HTR-8/SVneo (cell line): ENCODE measurements at places on chromosomes 7 and 10.

- DNase-seq, result no peak
Observed at GRCh38 chr10:103499881-103500280, 6.4 kb downstream of the NEURL1 start.

GRCh38 chr7:120436487-120437060 lies 163.6 kb downstream of the KCND2 start:
- DNase-seq, result no peak

DNA sequence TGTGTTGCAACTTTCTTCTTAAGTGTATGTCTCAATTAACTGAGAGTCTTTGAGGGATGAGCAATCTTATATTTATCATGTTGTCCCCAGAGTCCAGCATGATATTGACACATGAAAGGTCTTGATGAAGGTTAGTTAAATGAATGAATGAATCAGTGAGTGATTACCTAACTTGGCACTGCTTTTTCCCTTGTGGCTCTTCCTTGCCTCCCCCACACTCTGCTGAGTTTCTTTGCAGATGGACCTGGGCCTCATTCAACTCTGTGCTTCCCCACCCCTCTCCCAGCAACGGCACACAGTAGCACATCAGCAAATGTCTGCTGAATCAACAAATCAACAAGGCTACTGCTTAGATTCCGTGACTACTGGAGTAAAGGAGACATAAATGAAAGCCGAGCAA lies 235.1 kb upstream of the CXCL12 start:
- no peak for DNase-seq

GRCh38 chr7:86248977-86249376 lies 394.7 kb upstream of the GRM3 start:
- DNase-seq, result no peak

- DNase-seq, result no peak
Observed at GRCh38 chr7:41107938-41108448, 594.9 kb downstream of the INHBA start.

- DNase-seq, result no peak
Observed at GRCh38 chr10:6274484-6274883, 71.8 kb downstream of the PFKFB3 start.

DNA sequence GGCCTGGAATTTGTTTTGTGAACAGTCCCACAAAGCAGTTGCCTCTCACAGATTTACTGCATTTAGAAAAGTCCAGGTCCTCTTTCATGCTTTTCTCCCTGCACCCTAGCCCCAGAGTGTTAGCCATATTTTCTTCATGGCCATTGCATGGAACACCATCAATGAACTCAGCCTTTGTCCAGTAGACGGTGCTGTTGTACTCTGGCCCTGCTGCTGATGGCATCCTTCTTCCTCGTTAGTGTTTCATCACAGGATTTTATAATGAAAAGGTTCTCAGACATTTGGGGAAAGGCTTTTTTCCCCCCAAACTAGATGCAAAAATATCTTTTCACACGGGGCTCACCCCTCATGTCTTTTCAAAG lies 93.0 kb upstream of the SLC25A13 start:
- DNase-seq, result no peak

GRCh38 chr10:37865957-37866803 lies 8.8 kb upstream of the ZNF248 start:
- no peak for DNase-seq

DNA sequence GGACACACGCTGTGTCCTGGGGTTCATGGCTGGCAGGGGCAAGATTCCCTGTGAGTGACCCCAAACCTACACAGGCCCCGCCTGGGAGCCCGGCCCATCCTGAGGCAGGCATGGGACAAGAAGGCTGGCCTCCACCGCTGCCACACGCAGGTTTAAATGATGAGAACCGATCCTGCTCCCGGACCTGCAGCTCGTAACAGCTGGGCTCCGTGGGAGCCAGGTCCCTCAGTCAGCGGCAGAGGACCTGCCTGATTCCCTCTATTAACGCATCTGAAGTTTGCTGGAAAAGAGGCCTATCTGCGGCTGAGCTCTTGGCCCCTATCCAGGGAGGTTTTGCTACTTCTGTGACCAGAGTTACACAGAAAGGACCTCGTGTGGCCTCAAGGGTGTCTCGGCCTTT lies 112.3 kb downstream of the VIPR2 start:
- DNase-seq, result no peak

DNA sequence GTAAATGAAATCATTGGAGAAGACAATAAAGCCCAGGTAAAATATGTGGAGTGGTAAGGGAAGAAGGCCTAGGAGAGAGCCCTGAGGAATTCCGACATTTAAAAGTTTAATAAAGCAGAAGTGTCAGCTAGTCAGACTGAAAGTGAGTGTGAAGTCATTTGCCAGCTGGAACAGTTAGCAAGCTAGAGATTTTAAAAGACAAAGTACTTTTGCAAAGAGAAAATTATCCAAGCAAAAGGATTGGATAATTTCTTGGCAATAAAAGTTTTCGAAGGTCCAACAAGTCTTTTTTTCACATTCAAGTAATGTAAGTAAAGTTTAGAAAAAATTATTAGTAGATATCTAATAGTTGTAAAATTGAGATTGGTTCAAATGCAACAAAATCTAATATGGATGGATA lies 27.1 kb upstream of the SEMA3C start:
- DNase-seq, result no peak

DNA sequence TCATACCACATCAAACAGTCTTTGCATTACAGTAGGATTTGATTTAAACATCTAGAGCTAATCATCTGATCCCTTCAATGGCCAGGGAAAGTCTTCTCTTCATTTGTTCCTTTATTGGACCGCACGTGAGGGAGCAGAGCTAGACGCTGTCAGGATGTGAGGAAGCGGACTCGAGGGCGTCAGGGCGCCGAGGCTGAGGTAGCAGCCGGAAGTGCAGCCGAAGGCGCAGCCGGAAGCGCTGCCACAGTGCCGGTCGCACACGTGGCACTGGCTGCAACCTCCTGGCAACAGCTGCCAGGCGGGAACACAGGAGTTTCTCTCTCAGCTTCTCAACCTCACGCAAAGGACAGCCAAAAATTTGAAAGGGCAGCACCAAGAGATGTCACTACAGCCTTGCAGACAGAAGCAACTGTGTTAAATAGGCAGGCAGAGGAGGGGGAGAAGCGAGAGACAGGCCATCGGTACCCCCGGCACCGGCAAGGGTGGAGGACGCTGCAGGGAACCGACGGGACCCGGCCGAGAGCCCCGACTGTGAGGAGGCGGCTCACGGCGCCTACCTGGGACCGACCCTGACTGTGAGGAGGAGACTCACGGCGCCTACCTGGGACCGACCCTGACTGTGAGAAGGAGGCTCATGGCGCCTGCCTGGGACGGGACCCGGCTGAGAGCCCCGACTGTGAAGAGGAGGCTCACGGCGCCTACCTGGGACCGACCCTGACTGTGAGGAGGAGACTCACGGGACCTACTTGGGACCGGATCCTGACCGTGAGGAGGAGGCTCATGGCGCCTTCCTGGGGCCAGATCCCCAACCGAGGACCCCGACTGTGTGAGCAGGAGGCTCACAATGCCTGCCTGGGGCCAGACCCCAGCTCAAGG lies 32.3 kb downstream of the VIPR2 start:
- no peak for DNase-seq

- no peak for DNase-seq
Observed at GRCh38 chr7:113414401-113415035, 296.2 kb upstream of the SMIM30 start.

DNA sequence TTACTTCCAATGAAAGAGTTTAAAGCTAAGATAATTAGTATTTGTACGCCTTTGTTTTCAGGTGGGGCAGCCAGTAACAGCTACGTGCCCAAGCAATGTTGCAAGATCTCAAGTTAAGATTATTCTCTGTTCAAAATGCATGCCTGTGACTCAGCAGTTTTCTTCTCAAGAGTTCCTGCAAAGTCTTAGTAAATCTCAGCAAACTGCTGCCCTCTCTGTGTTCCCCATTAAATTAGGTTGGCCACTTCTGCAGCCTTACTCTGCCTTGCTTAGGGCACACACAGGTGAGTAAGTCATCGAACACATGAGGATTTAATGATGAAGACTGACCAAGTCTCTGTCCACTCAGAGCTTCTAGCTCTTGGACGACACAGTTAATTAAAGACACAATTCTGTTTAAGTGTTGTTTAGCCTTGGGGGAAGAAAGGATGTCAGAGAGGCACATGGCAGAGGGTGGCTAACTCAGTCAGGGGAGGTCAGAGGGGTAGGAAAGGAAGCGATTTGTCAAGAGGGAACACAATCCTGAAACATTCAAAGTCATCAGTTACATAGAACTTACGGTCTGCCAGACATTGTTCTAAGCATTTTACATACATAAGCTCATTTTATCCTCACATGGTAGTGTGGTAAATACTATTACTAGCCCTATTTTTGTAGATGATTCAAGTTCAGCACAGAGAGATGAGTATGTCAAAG lies 20.2 kb upstream of the SLC35G1 start:
- DNase-seq, result no peak

GRCh38 chr7:28328822-28329660 lies 83.3 kb upstream of the CREB5 start:
- DNase-seq, result no peak

- DNase-seq, result no peak
Observed at GRCh38 chr7:545470-545869, 25.8 kb upstream of the PDGFA start.

- no peak for DNase-seq
Observed at GRCh38 chr10:31041011-31041410, 9.3 kb upstream of the ZNF438 start.

DNA sequence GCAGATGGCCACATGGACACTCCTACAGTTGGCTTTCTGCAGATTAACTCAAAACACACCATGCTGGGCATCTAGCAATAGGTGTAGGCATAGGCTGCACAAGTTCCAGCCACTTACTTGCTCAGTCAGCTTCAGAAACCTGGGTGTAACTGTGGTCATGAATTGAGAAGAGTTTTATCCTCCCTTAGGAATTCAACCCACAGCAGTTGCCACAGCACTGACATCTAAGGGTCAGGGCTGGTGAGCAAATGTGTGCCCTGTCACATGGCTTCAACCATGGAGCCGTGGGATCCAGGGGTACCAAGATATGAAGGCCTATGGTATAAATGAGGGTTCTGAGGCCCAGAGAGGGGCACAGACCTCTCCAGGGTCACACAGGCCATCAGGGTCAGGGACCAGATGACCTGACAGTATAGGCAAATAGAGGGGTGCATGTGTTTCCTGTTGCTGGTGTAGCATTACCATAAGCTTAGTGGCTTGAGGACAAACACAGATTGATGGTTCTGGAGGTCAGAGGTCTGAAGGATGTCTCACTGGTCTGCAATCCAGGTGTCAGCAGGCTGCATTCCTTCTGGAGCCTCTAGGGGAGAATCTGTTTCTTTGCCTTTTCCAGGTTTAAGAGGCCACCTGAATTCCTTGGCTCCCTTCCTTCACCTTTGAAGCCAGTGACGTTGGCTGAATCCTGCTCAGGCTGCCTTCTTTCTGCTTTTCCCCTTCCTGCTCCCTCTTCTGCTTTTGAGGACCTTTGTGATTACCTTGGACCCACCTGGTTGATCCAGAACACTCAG lies 24.1 kb downstream of the MINDY4 start:
- no peak for DNase-seq

- no peak for DNase-seq
Observed at GRCh38 chr7:100153708-100154535, 4.6 kb downstream of the TRAPPC14 start.

DNA sequence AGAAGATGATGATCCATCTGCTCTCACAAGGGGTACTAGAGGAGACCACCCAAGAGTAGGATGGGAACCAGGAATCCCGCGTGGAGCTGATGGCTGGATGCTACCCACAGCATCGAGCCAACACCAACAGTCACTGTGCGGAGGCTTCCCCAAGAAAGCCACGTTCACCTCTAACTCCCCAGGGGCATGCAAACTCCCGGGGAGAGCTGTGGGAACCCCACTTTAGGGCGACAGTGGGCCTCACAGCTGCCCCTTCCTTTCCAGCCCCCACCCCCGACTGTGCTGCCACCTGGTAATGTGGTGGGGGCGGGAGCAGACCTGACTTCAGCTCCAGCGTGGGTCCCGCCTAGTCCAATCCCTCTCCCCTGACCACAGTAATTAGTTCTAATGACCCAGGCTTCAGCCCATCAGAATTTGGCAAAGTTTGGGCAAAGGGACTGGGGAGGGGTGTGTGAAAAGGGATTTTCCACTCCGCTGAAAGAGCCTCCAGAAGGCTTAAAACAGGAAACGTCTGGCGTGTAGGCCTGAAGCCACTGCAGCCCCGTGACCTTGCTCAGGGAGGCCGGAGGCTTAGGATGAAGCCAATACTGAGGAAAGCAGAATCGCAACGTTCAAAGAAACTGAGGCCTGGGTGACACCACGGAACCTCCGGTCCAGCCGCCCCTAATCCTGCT lies 20.3 kb downstream of the ASB13 start:
- DNase-seq, result no peak

- DNase-seq, result no peak
Observed at GRCh38 chr10:30398788-30399187, 35.2 kb upstream of the MAP3K8 start.

DNA sequence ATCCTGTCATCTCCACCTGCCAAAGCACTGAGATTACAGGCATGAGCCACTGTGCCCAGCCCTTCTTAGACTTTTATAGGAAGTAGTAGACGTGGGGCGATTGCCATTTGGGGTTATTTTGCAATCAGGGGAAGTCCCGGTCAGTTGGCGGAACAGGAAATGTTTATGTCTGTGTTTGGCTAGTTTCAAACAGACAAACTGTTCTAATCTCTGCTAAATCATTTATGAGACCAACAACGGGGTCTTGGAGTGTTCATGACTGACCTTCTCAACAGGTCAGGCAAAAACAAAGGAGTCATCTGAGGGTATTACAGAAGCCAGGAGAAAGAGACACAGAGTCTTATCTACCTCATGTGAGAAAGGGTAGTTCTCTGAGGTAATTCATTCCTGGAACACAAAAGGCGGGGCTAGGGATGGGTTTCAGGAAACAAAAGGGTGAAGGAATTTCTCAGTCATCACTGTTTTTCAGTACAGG lies 6.6 kb upstream of the TPK1 start:
- no peak for DNase-seq

- no peak for DNase-seq
Observed at GRCh38 chr10:13696071-13696470, 109.3 kb downstream of the PRPF18 start.

DNA sequence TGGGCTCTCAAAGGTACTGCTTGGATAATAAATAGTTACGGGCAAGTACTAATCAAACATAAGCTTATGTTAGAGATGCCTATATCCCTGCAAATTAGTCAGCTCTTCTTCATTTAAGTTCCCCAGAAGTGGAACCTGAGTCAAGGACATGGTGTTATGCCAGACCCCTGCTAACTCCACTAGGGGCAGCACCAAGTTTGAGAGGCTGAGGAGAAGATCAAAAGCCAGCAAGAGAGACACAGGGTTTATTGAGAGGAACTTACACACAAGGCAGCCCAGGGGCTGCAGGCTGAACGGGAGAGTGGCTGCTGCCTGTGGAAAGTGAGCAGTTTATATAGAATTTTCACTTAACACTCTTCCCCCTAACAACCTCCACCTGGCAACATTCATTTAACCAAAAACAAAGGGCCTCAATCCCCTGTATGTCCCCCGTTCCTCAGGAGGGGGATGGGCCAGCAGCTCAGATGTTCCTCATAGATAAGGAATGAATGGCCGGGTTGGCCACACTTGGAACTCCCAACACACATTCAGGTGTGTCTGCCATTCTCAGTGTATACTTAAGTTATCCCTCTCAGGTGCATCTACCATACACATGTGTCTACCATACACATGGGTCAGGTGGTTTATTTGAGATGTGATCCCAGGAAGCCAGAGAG lies 62.6 kb upstream of the GHITM start:
- DNase-seq, result peak; percentile 24

GRCh38 chr10:48431871-48432270 lies 125.4 kb downstream of the MAPK8 start:
- no peak for DNase-seq
